ENCODE measurements at places on chromosomes 7 and 10. TPM values are rescaled to one million over a fixed set of nuclear protein-coding genes. Genes with fewer than 3 reads are reported as not detected.
A peak's percentile ranks its signal among the peaks of the same experiment; 100 is the strongest.

DNA sequence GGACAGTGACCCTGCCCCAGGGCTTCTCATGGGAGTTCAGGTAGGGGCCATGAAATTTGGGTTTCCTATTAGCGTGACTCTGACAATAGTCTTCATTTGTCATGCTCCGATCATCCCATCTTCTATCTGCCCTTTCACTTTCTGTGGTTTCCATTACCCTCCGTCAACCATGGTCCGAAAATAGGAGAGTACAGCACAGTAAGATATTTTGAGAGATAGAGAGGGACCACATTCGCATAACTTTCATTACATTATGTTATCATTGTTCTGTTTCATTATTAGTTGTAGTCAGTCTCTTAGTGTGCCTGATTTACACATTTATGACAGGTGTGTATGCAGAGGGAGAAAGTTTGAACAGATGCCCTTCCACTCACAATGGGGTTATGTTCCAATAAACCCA lies 649.2 kb downstream of the SDK1 start:
- DNase-seq: no peak

- no peak for DNase-seq
Measured at GRCh38 chr7:140314573-140315480, 83.5 kb downstream of the SLC37A3 start.

Gene FRMD4A
- 91.8 TPM for polyA plus RNA-seq

Gene TDRD1
- polyA plus RNA-seq: not detected

Gene BUB3
- 131 TPM for polyA plus RNA-seq

- no peak for DNase-seq
Measured at GRCh38 chr7:114741911-114742310, 180.0 kb upstream of the MDFIC start.

DNA sequence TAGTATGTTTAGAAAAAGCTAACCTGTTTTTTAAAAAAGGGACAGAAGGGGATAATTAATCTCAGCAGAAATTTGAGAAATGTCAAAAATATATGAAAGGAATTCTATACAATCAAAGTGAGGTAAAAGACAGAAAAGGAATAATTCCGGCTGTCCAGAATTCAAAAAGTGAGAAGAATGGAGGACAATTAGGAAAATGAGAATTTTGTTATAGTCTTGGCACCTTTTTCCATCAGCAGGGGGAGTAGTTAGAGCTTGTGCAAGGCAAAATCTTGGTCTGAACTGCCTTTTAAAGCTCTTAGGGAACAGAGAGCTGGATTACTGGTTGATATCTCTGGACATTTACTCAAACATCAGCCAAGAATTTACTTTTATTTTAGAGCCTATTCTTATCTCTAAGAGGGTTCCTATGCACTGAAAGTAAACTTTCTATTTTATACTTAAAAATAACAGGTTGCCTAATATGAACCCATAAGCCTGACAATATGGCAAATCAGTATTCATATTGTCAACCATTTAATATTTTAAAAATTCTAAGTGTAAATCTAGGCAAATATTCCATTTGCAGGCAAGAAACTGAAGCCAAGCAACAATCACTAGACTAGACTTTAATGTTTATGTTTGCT lies 185.6 kb downstream of the ANK3 start:
- no peak for DNase-seq

DNA sequence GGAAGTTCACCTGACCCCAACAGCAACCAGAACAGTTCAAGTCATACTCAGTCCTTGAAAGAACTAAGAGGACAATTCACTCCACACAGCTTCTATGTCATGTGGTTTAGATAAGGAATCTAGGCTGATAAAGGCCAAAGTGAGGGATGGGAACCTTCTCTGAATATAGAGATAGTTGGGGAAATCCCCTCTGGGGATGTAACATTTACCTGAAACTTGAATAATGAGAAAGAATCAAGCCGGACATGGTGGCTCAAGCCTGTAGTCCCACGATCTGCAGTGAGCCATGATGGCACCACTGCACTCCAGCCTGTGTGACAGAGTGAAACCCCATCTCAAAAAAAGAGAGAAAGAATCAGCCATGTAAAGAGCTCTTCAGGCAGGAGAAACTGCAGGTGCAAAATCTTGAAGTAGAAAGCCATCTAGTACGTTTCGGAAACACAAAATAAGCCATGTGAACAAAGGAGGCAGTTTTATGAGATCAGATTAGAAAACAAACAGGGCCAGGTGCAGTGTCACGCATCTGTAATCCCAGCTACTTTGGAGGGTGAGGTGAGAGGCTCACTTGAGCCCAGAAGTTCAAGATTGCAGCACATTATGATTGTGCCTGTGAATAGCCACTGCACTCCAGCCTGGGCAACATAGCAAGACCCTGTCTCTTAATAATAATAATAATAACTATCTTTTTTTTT lies 4.5 kb upstream of the DNMBP start:
- DNase-seq: no peak

DNA sequence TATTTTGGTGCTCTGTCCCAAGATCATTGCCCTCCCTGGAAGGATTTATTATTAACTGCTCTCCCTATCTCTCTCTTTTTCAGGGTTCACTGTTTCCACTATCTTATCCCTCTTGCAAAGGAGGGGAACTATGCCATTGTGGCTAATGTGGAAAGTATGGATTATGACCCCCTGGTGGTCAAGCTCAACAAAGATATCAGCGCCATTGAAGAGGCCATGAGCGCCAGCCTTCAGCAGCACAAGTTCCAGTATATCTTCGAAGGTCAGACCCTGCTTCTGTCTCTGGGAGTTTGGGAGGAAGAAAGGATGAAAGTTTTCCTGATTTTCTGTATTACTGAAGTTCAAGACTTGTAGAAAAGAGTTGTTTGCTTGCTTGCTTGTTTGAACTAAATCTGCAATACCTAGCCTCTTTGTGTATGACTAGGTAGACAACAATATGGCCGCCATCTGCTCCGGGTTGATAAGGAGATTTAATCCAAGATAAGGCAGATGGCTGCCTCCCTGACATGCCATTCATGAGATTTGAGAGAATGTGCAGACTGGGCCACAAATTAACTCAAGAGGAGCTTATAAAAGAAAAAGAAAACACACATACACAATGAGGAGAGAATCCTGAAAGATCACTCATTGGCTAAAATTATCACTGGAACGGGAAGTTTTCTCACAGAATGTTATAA lies 122.2 kb upstream of the LRGUK start:
- DNase-seq: no peak

DNA sequence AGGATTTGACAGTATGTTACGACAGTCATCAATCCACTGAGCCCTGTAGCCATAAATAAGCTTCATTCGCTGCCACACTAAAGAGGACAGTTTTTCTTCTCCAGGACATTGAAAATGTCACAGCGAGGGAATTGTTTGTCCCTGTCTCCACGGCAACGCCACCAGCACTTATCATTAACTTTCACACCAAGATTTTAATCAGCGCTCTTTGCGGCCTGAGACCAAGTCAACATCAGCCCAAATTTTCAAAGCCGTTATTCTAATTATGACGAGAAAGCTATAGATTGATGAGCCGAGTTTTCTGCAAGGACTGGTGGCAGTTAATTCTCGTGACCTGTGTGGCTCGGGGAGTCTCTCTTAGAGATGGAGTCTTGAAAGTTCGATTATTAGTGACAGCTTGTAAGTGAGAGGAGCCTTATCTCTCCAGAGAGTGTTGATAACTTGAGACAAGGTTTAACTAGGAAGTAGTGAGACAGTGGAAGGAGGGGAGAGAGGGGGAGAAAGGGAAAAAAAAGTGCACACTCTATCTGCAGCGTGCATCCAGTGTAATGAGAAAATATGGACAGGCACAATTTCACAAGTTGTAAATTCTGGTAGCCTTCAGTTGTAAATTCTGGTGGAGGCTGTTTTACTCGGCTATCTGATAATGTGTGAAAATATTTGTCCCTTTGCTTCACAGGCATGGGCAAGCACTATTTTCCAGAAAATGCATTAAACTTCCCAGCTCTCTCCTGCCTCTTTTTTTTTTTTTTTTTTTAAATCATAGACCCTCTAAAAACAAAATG lies 473.3 kb downstream of the LRMDA start:
- DNase-seq: no peak

- peak; percentile 75 for DNase-seq
Measured at GRCh38 chr10:79195091-79195923, 126.5 kb downstream of the ZMIZ1 start.

Gene FEZF1
- polyA plus RNA-seq: not detected

GRCh38 chr10:76020630-76021029 lies 589.2 kb downstream of the LRMDA start:
- DNase-seq: no peak

Gene SORBS1
- polyA plus RNA-seq: 37.1 TPM

Gene FZD8
- polyA plus RNA-seq: 16.9 TPM

DNA sequence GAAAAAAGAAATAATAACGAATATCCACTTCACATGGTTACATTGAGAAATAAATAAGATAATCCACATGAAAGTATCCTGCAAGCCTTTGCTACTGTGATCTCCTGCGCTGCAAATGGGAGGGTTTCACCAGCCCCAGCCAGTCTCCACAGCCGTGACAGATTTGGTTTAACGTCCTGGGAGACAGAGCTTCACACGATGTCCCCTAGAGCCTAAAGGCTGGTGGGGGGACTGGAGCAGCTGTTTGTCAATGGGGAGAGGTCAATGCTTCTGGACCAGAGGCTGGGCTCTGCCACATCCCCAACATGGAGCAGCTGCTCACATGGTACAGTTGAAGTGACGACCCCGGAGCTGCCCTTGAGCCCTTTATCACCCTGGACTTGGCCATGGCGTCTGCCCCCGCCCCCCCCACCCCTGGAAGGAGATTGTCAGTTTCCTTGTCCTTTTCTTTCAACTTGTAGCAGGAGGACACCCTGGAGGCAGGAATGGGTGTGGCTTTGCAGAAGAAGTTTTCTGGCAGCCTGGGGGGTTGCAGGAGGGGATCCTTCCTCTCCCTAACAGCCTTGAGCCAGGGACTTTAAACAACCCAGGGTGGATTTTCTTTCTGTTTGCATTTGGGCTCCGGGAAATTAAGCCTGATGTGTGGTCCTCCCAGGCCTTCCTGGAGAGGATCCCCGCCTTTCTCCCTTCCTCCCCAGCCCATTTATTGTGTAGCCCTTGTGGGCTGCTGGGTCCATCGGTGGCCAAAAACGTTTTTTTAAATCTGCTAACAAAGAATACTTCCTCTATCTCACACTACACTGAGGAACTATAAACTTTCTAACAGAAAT lies 37.0 kb upstream of the MXI1 start:
- DNase-seq: no peak

DNA sequence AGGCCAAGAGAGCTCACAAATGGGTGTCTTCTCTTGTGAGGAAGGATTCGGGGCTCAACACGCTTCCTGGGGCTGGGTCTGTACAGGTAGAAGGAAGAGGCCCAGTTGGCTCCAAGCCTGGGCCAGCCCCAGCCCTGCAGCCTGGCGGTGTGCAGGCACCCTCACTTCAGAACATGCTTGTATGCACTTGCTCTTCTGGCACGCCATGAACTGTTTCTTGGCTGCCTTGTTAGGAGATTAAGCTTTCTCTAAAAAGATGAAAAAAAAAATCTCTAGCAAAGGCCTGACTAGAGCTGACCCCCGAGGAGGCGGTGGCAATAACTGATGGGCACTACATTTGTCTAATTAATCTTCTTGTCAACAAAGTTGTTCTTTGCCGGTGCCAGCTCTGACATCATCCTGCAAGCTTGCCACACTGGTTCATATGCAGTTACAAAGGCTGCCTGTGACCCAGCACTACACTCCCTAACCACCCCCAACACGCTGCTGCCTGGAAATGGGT lies 94.7 kb downstream of the WDR11 start:
- DNase-seq: no peak

Gene ERV3-1
- 26.7 TPM for polyA plus RNA-seq

DNA sequence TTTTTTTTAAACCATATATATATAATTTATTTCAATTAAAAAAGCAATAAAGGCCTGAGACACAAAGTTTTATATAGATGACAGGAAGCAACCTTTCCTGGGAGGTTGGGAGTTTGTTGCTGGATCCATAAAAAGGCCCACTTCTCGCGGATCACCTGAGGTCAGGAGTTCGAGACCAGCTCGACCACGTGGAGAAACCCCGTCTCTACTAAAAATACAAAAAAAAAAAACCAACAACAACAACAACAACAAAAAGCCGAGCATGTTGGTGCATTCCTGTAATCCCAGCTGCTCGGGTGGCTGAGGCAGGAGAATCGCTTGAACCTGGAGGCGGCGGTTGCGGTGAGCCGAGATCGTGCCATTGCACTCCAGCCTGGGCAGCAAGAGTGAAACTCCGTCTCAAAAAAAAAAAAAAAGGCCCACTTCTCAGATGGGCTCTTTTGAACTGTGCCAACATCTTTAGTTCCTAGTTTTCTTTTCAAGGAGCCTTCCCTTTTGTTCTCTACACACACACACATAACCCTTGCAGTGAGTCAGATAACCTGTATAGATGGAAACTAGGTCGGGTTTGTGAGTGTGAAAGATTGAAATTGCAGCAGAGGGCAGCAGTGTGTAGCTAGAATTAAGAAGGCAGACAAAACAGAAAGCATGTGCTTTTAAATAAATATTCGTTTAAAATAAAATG lies 1.2 kb upstream of the SMNDC1 start:
- DNase-seq: peak; percentile 52

GRCh38 chr7:42314696-42315095 lies 77.7 kb upstream of the GLI3 start:
- DNase-seq: no peak

Gene AKR1C8
- 0.36 TPM for polyA plus RNA-seq

- DNase-seq: no peak
Measured at GRCh38 chr7:51601461-51601860, 284.9 kb upstream of the COBL start.

- no peak for DNase-seq
Measured at GRCh38 chr7:128791121-128791971, at the start of gene CCDC136. CCDC136 (plus strand) TSS chr7:128791968; CDS start chr7:128792412, 444 bp downstream.

DNA sequence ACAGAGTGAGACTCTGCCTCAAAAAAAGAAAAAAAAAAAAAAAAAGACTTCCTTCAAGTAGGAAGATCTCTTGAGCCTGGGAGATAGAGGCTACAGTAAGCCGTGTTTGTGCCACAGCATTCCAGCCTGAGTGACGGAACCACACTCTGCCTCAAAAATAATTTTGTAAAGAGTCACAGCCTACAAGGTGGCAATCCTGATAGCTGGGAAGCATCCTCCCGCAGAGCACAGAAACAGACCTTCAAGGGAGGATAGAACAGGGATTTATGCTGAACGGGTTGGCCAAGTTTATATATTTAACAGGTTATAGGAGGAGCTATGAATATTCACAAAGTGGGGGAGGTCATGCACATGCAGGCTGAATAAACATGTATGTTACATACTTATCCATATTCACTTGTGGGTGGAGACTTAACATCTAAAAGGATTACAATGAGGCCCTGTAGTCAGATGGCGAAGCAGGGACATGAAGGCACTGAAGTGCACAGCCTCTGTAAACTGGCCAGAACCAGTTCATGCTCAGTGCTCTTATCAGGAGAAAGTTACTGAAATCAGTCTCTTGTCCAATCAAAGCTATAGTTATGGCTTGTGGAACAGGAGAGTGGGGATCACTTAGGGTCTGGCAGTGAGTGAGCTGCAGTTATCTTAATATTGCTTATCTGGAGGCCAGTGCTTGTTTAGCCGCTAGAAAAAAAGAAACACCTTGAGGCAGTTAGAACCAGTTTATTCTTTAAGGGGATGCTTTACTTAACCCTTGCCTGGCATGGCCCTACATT lies 6.8 kb downstream of the LMBR1 start:
- DNase-seq: no peak

Gene APBB1IP
- 1.4 TPM for polyA plus RNA-seq

GRCh38 chr7:40716052-40716451 lies 581.2 kb downstream of the SUGCT start:
- DNase-seq: no peak

Gene OPALIN
- not detected for polyA plus RNA-seq

- no peak for DNase-seq
Measured at GRCh38 chr10:72455889-72456595, 101.3 kb upstream of the DNAJB12 start.

GRCh38 chr10:122279725-122280141 lies 8.6 kb downstream of the BTBD16 start:
- DNase-seq: no peak

Gene IGFBP3
- 71.9 TPM for polyA plus RNA-seq

GRCh38 chr10:96306516-96306915 lies 2.3 kb downstream of the DNTT start:
- DNase-seq: no peak

Measured in renal cortex interstitium (tissue), 15 donors.